Spleen (tissue), 13 donors: ENCODE measurements at places on chromosomes 12 and 14.
A peak's percentile ranks its signal among the peaks of the same experiment; 100 is the strongest.

DNA sequence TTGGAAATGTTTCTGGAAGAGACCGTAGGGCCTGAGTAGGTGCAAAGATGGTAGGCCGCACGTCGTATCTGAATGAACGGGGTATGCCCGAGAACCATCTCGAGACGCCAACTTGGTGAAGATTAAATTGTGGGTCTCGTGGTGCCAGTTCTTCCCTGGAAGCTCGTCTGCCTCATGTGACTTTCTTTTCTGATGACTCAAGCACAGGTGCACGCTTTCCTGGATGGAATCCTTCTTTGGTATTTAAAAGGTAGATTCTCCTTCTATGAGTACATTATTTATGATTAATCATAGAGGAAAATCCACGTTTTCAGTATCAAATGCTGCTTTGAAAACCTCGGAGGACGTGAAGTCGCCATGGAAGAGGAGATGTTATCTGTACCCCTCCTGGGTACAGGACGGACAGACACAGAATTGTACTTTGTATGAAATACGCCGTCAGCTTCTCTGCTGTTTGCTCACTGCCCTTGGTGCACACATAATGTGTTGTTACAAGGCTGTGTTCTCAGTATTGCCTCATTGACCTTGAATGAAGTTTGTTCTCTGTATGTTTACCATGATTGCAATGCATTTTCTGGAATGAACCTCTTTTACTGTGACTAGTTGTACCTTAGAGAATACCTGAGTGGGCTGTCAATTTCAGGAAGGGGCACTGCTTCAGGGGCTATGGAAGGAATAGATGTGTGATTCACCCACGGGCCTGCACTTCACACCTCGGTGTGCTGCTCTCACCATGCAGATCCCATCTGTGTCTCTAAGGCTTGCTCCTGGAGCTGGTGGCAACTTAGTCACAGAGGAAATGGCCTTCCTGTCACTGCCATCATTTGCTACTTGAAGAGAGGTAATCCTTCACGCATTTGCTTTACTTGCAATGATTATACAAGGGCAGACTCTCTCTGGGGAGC, 137.3 kb upstream of the RTL1 start:
- DNase-seq = peak; percentile 7

GRCh38 chr12:118377884-118378470, 1.6 kb downstream of the SUDS3 start:
- DNase-seq = peak; percentile 86

GRCh38 chr12:95051241-95051640, 22.2 kb downstream of the NR2C1 start:
- DNase-seq = no peak

- no peak for DNase-seq
Measured at GRCh38 chr12:55469291-55469690, 647 bp downstream of the OR6C70 start.

GRCh38 chr12:1644534-1645438, 15.8 kb downstream of the WNT5B start:
- DNase-seq = no peak

GRCh38 chr12:69653703-69654102, 43.0 kb upstream of the LRRC10 start:
- DNase-seq = no peak

GRCh38 chr14:68230950-68231717, 411.6 kb downstream of the RAD51B start:
- no peak for DNase-seq
